ENCODE measurements at places on chromosomes 3 and 15.

DNA sequence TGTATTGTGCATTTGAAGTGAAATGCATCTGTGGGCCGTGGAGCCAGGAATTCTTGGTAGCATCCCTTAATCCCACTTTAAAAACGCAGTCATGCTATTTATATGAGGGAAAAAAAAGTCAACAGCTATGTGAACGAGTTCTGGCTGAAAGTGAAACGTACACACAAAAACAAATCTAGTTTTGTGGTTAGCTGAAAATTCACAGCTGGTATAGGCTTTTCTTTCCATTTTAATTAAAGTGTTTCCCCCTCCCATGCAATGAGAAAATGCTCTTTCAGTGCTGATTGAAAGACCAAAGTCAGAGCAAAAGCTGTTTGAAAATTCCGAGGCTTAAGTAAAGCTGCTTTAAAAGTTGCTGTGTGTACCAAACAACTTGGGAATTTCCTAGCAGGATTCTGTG lies 297.4 kb downstream of the PLCL2 start:
- ATAC-seq, result no peak

- no peak for ATAC-seq
Measured at GRCh38 chr15:93585012-93585411, 496.0 kb upstream of the RGMA start.

GRCh38 chr3:177431525-177432176 lies 234.4 kb upstream of the TBL1XR1 start:
- no peak for ATAC-seq

DNA sequence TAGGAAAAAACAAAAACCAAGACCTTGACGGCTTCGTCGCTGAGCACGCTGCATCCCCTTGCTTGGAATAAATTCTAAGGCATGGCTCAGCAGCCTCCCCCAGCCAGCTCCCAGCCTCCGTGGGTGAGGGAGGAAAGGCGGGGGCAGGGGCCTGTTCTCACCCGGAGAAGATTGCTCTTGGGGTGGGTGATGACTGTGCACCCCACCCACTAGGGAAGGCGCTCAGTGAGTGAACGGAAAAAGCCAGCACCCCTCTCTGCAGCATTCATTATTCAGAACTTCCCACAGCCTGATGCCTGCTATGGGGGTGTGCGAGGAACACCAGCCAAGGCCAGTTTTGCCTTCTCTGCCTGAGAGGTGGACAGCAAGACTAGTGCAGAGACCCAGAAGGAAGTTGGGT lies 19.3 kb upstream of the NTRK3 start:
- ATAC-seq, result no peak
